Effector memory CD4-positive, alpha-beta T cell (primary cell): ENCODE measurements at places on chromosomes 7 and 10.

DNA sequence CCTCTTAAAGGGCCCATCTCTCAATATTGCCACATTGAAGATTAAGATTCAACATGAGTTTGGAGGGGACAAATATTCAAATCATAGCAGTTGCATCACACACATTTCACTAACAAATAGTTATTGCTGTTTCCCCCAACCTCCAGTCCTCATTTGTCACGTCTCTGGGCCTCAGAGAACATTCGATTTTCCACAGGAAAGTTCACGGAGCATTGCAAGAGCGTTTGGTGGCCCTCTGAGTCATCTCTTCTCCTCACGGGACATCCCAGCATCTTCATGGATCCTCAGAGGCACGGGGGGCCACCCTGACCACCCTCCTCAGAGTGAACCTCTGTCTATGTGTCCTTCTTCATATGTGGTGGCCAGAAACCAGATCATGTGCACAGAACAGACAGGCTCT, 50.3 kb upstream of the CHST15 start:
- no peak for DNase-seq

DNA sequence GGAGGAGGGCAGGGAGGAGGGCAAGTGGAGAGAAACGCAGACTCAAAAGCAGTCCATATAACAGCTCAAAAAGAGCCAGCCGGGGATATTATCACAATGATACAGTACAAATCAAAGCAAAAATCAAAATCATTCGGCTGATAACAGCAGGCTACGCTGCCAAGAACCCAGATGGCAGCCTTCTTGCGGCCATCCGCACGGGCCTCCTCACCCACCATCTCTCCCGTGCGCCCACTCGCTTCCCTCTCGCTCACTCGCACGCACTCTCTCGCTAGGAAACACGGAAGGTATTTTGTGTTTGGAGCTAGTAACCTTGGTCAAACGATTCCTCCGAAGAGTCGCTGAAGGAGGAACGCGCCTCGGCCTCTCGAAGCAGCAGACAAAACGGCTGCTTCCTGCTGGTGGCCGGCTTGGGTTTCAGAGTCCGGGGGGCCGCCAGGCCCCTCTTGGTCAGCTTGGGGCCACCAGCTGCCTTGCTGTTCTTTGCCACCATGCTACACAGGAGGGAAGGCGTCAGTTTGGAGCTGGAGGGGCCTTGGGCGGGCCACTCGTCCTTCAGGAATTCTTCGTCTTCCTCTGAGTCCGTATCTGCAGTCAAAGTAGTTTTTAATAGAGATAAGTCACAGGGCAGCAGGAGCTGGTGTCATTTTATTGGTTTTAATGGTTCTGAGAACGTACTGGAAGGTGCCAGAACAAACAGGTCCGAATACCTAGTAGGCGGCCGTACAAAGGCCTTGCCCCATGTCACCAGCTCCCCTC, 68.9 kb downstream of the SLC29A4 start:
- no peak for DNase-seq

DNA sequence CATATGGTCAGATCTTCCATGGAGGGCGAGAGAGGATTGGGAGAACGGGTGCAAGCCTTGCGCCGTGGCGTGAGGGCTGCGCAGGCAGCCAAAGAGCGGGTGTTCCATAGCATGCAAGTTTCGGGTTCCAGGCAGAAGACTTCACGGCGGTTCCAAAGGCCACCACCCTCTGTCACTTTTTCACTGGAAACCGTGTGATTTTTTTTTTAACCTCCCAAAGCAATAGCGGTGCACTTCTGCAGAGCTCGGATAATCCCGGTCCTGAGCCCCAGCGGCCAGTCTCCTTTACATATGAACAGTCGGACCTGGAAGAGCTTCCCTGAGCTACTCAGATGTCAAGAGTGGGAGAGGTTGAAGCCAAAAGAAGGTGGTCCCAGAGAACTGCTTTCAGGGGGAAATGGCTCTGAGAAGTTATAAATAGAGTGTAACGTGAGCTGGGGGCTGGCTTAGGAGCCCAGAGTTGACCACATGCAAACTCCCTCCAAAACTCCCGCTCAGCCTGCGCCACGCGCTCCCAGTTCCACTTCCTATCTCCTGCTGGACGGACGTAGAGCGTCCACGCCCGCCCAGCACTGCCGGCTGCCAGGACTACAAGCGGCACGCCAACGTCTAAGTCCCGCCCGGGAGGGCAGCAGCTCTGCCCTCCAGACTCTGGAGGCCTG, at the start of gene MEOX2:
MEOX2 (minus strand) TSS at position 389 of the 662 bp plus-strand sequence; CDS start at position 108, 281 bp downstream.
- DNase-seq = no peak

- no peak for DNase-seq
These were observed 203.8 kb upstream of the SVIL start for GRCh38 chr10:29838539-29838938.

DNA sequence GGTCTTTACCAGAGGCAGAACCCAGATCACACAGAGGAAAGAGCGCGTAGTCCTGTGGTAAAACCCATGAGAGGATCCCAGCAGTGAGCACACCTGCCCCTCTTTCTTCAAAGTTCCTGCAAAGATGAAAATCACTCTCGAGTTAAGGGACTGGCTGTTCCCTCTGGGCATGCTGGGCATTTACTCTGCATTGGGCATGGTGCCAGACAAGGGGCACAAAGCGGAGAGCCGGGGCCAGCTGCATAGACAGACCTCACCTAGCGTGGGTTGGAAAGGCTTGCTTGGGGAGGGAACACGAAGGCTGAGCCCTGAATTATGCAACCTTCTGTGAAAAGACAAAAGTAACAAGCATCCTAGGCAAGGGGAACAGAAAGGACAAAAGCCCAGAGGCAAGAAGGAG, 120.0 kb upstream of the TCERG1L start:
- DNase-seq = no peak

GRCh38 chr10:94571528-94571927, 25.9 kb downstream of the HELLS start:
- DNase-seq = no peak

DNA sequence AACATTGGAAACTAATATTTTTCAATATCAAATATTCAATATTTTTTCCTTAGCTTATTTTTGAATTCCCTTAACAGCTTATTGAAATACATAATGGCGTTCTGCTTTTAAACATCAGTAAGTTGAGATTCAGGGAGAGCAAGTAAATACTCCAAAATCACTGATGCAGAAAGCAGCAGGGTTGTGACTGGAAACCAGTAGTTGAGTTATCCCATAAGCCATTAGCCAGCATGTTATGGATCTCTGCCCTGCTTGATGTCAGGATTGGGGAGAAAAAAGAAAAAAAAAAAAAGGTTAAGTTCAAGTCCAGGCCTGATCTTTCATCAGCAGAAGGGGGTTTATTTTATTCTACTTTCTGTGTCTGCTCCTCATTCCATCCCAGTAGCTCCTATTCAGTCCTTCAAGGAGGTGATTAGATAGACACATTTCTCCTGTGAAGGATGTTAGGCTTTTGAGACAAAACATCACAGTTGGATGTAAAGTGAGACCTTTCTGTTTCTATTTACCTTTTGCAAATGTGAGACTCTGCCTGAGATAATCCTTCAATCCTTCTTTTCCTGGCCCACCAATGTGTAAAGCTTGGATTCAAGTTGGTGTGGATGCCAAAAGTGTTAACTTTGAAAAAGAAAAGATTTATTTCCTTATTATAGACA, 110.9 kb upstream of the HDAC9 start:
- no peak for DNase-seq

DNA sequence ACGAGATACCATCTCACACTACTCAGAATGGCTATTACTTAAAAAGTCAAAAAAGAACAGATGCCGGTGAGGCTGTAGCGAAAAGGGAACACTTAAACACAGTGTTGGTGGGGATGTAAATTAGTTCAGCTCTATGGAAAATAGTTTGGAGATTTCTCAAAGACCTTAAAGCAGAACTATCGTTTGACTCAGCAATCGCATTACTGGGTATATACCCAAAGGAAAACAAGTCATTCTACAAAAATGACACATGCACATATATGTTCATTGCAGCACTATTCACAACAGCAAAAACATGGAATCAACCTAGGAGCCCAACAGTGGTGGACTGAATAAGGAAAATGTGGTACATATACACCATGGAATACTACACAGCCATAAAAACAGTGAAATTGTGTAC, 56.9 kb downstream of the SAMD9 start:
- no peak for DNase-seq

DNA sequence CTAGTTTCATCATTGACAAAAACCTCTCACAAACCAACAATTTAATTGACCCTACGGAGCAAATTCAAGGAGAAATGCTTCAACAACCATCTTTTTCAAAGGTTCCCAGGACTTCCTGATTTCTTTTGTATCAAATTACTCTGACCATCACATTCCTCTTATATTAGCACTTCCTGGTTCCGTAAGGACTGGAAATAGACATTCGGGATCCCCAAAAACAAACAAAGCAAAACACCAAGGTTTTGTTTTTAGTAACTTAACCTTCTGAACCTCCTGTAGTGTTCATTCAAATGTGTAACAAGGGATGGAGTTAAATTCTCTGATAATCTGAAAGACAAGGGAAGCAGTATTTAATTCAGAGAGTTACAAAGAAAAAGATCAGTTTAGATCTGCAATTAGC, 387.6 kb upstream of the NRP1 start:
- DNase-seq = no peak
